ENCODE measurements at places on chromosomes 3 and 15.

DNA sequence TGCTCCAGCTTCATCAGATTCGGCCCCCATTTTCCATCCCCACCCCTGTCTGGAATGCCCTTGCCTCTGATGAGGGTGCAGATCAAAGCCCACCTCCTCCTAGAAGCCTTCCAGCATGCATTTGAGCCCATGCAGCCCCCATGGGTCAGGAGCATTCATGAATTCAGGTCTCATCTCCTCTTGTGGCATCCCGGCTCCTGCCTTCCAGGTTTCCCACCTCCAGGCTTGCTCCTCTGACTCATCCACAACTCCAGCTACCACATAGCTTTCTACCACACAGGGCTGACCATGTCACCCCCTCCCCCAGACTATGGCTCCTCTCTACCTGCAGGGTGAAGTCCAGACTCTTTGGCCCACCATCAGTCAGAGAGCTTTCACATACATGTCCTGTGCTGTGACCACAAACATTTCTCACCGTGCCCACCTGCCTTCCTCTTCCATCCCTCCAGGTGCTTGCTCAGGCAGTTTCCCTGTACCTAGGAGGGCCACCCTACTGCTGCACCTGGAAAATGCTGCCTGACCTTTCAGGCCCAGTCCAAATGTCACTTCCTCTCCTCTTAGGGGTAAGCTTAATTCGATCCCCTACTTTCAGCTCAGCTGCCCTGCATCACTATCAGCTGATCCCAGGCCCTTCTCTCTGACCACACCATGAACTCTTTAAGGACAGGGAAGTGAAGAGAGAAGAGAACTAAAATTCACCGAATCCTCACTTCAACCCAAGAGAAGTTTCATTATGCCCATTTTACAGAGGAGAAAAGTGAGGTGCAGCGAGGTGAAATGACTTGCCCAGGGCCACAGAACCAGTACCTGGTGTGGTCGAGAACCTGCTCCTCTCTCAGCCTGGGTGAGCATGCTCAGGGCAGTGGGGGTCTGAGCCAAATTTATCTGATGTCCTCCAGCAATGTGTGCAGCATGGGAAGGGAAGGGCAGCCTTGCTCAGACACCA lies 13.7 kb upstream of the FGD5 start:
- DNase-seq: no peak

DNA sequence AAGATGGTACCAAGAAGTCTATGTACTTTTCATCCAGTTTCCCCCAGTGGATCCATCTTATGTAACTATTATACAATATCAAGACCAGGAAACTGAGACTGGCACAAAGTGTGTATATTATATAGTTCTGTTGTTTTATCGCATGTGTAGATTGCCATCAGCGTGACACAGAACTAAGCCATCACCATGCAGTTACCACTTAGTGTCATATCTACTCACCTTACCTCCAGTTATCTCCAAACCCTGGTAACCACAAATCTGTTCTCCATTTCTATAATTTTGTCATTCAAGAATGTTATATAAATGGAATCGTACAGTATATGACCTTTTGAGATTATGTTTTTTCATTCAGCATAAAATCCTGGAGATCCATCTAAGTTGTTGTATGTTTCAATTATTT lies 23.1 kb downstream of the IFT122 start:
- DNase-seq: no peak

DNA sequence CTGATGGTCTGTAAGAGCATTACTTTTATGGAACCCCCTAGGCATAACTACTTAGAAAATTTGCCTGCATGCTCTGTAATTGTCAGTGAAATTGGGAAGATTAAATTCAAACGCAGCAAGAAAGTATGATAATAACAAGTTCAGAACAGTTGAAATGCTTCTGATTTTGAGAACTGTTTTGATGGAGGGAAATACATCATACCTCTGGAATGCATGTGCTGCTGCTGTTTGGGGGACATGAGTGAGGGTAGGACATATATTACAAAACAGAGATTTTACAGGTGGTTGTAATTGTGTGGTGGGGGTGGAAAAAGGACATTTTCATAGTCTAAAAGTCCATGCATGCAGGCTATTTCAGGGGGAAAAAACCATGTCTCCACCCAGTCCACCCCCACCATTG lies 135.0 kb upstream of the DPH6 start:
- no peak for DNase-seq

DNA sequence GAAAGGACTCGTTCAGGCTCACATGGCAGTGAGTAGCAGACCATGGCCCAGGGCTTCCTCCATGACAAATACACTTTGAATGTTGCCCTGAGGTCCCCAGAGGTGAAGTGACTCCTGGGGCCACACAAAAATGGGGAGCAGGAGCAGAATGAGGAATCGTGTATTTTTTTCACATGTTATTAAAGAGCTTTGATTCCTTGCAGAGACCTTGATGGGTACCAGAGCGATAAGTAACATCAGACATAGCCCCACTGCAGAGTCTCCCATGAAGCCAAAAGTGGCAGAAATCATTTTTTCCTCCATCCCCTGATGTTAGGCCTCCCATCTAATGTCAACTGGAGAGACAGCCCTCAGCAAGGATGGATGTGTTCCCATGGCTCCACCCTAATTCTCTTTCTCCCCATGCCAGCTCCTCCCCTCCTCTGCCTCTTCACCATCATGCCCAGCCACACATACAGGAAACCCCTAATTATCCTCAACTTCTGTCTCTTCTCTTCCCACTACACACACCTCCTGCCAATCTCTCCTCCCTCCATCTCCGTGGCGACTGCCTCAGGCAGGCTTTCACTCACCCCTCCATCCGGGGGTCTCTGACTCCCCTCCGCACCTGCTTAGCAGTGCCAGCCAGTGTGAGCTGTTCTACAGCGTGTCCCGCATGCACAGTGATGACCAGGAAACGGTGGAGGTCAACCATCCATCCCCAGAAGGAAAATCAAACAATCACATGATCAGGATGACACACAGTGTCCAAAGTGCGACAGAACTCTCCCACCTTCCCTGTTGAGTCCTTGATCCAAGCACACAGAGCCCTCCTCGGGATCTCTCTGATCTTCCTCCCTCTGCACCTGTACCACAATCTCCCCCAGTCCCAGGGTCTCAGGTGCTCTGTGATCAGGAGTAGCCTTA lies 7.1 kb upstream of the SSUH2 start:
- DNase-seq: no peak

- DNase-seq: no peak
These were observed 138.5 kb downstream of the FNDC3B start for GRCh38 chr3:172177803-172178316.

DNA sequence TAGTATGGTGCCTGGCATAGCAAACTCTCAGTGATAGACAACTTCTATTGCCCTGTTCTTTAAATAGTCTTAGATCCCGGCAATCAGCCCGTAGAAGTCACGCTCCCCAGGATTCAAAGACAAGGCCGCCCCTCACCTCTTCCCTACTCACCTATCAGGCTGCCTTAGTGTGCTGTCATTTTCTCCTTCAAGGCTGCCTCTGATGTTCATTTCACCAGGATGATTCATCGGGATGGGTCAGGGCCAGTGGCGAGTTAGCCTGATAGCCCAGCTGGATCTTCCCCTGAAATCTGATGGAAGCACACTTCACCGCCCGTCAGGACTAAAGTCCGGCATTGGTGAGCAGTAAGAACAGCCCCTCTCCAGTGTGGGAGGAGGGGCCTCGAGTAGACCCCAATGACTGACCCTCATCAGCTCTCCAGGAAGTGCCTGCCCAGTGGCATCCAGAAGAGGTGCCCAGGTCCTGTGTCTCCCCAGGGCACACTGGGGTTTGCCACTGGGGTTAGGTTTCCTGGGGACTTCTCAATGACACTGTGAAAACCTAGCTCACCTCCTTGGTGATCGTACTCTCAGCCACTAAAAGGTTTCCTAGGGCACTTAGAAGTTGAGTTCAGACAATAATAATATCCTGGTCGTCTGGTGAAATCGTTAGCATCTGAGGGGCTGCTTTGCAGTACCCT lies 37.5 kb downstream of the TPM1 start:
- DNase-seq: no peak
